ENCODE measurements at places on chromosomes 13 and 19.

GRCh38 chr19:4524808-4525562, 6.7 kb upstream of the PLIN4 start:
- peak; percentile 83 for DNase-seq

DNA sequence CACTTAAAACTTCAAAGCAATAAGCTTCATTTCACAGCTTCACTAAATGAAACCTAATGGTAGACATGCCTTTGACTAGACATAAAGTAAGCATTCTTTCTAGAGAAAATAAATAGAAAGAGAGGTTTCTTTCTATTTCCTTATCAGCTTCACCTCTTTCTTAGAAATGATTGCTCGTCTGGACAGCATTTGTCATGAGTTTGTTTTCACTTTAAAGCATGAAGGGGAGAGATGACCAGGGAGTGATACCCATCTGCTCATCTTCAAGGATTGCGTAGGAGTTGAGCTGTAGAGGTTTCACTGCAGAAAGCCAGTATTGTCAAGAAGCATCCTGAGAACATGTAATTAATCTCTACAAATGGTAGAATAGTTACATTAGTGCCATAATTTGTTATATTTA, 61.3 kb downstream of the COL4A2 start:
- DNase-seq, result no peak

DNA sequence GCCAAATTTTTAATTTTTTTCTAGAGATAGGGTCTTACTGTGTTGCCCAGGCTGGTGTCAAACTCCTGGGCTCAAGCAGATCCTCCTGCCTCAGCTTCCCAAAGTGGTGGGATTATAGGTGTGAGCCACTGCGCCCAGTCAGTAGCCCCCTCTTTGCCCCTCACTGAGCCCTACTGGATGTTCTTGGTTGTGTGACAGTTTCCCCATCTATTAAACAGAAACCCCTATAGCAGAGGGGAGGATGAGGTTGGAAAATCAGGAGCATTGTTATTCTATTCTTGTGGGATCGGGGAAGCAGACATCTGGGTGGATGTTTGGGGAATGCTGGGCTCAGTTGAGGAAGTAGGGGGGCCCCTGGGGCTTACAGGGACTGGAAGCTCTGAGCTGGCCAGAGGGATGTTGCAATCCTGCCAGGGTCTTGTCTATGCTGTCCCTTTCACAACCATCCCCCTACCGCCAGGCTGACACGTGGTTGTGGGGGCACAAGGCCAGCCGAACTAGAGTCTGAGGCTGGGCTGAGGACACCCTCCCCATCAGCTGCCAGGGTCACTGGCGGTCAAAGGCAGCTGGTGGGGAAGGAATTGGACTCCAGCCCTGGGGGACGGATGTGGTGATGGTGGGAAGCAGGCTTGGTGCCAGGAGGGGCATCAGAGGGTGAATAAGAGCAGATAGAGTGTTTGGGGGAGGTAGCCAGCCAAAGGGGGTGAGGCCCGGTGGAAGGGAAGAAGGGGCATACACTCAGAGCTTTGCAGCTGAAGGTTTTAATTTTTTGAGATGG, 10.9 kb downstream of the APOC1 start:
- peak; percentile 85 for DNase-seq

- DNase-seq, result no peak
Observed at GRCh38 chr19:29812080-29812880, 489 bp downstream of the CCNE1 start.

DNA sequence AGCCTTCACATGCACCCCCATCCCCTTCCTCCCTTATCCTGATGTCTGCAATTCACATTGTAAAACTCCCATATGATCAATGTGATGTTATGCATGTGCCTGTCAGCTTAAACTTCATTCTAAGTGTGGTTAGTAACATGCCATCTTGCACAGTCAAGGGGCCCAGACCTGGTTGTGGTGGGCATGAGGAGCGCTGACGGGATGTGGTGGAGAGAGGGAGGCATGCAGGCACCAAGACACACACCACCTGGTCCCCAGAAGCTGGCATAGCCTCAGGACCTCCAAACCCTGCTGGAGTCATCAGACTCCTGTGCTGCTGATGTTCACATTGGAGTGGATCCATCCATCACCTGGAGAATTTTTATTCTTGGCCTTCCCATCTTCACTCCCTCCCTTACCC, 90.5 kb upstream of the ABCC4 start:
- DNase-seq, result no peak
